ENCODE measurements at places on chromosomes 6 and 20.
A peak's percentile ranks its signal among the peaks of the same experiment; 100 is the strongest.

GRCh38 chr6:45074439-45074838 lies 253.7 kb upstream of the RUNX2 start:
- no peak for DNase-seq

- no peak for DNase-seq
Measured at GRCh38 chr6:83854766-83855165, 1.6 kb downstream of the RIPPLY2 start.

GRCh38 chr6:116973976-116974375 lies 96.9 kb downstream of the RFX6 start:
- DNase-seq: no peak

- DNase-seq: no peak
Measured at GRCh38 chr6:73791336-73791735, 95.3 kb downstream of the CD109 start.

DNA sequence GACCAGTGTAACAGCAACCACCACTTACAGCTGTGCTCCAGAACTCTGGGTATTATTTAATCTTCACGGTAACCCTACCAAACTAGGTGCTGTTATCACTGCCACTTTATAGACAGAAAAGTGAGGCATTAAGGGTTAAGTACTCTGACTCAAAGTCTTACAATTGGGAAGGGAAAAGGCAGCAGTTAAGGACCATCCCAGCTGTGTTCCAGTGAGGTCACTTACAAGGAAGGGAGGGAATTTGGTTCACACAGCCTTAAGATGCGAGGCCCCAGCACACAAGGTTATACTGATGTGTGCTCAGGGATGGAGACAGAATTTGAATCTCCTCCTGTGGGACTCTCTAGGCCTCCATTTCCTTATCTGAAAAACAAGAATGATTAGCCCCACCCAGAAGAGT lies 46.7 kb downstream of the TRERF1 start:
- DNase-seq: no peak

GRCh38 chr6:43833223-43833995 lies 63.4 kb downstream of the VEGFA start:
- no peak for DNase-seq

GRCh38 chr6:25615471-25615870 lies 36.5 kb upstream of the SCGN start:
- no peak for DNase-seq

- DNase-seq: no peak
Measured at GRCh38 chr6:46243754-46244153, 73.0 kb upstream of the ENPP5 start.

GRCh38 chr20:36331209-36331608 lies 25.1 kb downstream of the DLGAP4 start:
- DNase-seq: peak; percentile 49

- DNase-seq: no peak
Measured at GRCh38 chr20:415820-416322, 7.8 kb downstream of the RBCK1 start.

- no peak for DNase-seq
Measured at GRCh38 chr6:99289701-99290100, 59.8 kb downstream of the FAXC start.

DNA sequence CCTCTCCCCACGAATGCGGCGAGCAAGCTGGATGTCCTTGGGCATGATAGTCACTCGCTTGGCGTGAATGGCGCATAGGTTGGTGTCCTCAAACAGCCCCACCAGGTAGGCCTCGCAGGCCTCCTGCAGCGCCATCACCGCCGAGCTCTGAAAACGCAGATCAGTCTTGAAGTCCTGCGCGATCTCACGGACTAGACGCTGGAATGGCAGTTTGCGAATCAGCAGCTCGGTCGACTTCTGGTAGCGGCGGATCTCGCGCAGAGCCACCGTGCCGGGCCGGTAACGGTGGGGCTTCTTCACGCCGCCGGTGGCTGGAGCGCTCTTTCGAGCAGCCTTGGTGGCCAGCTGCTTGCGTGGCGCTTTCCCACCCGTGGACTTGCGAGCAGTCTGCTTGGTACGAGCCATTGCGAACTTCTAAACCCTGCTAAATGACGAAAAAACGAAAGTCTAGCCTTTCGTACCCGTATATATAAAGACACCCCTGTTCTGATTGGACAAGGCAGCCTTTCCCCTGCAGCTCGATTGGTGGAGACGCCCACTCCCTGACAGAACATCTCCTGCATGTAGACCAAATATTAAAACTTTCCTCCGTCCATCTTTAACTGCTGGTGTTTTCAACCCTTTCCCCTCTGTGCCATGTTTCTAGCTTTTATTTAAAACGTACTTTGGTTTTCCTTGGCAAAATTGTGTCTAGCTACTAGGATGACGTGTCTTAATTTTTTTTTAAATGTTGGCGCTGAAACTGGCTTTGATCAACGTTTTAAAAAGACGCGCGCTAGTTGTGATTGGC lies 109.8 kb downstream of the HFE start:
- peak; percentile 90 for DNase-seq

DNA sequence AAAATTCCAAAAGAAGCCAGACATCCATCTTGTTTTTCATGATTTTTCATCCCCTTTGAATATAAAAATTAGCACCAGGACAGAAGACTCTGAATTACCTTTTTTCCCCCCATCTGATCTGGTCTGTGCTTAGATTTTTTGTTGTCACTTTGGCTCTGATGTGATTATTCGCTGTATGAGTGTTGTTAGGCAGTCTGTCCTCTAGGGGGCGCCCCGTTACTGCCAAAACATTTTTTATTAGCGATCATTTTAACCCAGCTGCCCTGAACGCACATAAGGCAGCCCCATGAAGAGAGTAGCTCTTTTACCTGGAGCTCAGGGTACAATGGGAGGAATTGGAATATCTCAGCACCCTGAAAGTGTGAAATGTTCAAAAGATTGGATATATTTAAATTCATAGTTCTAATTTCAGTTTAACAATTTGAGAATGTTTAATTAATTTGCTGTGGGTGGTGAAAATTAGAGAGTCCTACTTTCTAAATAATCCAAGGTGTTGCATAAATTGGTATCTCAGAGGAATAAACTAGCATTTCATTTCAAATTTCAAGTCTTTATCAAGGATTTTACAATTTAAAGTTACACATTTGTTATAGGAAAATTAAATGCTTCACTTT lies 60.8 kb downstream of the PRPH2 start:
- DNase-seq: peak; percentile 93

DNA sequence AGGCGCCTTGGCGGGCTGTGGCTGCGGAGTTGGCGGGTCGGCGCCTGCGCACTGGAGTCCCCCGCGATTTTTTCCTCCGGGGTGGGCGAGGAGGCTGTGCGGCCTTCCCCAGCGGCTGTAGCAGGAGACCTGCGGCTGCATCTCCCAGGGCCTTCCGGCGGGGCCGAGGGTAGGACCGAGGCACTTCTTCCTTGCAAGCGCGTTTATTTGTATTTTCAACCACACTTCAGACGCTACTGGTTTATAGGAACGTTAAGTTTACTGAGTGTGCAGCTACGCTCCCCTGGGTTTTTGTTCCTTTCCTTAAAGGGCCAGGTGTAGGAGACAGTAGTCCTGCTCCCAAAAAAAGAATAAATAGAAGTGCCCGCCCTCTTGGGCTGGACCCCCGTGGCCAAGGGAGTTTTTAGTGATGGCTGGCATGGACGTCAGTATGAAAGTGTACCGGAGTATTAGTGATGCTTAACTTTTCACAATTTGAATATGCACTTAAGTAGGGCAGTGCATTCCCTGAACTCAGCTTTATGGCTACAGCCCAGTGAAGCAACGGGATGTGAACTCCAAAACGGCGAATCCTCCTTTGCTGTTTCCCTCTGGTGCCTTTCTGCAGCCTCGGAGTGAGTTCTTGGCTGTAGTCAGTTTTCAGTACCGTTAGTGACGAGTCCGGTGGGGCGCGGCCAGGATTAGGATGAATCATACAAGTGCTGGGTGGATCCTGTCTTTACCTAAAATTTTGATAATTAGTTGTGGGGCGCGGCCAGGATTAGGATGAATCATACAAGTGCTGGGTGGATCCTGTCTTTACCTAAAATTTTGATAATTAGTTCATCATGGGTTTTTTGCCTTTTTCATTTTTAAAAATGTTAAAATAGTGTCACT lies 1.0 kb upstream of the FBXO5 start:
- peak; percentile 98 for DNase-seq

GRCh38 chr6:71523548-71523947 lies 234.9 kb downstream of the OGFRL1 start:
- no peak for DNase-seq

DNA sequence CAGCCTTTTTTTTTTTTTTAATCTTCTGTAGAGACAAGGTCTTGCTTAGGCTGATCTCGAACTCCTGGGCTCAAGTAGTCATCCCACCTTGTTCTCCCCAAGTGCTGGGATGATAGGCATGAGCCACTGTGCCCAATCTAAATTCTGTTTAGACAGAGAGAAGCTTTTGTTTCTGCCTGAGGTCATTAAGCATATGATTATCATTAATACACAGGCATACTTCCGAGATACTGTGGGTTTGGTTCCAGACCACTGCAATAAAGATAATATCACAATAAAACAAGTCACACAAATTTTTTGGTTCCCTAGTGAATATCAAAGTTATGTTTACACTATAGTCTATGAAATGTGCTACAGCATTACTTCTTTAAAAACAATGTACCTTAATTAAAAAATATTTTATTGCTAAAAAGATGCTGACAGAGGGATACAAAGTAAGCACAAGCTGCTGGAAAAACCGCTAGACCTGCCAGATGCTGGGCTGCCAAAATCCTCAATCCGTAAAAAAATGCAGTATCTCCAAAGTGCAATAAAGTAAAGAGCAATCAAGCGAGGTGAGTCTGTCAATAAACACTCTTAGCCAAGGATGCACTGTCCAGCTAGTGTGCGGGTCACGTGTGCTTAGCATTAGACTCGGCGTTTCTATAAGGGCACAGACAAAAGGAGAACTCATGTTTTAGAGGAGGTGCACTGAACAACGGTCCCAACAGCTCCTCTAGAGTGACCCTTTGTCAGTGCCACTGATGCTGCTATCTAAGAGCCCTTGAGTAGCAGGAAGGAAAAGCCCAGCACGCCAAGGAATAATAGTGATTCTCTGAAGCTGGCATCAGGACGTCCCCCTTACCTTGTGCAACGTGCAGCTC lies 16.1 kb downstream of the TXNDC5 start:
- DNase-seq: no peak

- peak; percentile 83 for DNase-seq
Measured at GRCh38 chr6:112337209-112337638, 9.9 kb upstream of the RFPL4B start.
